Ovary (tissue), 10 donors: ENCODE measurements at places on chromosomes 4 and X. TPM values are rescaled to one million over a fixed set of nuclear protein-coding genes. Genes with fewer than 3 reads are reported as not detected.

GRCh38 chr4:11468901-11469300 is 40.2 kb upstream of the HS3ST1 start:
- H3K27me3 ChIP-seq, result no peaks in the 10 kb centered on the region
- H3K27ac ChIP-seq, result no peak overlapping the region
- H3K4me3 ChIP-seq, result no peak overlapping the region

DNA sequence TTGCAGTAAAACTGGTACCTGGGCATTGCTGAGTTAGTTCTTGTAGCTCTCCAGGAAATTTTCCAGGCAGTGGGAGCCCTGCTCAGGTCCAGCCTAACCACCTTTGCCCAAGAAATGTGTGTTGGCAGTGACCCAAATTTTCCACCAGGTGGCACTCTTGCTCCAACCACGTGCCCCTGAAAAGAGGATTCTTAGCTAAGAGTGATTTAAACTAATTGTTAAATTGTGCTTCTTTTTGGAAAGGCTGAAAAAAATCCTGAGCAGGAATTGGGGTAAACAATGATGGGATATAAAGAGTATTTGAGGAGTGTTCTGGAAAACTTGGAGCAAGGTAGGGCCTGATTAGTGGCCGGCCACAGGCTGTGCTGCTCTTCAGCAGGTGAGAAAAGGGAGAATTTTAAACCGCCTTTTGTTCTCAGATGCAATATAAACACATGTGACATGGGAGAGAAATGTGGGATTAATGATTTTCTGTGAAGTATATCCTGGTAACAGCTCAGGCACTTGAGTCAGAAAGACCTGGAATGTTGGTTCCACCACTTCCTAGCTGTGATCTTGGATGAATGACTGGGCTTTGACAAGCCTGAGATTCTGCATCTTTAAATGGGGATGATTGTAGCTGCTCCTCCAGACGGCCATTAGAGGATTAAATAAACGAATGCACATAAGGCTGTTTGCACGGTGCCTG is 219.6 kb downstream of the PTTG2 start:
- no peak overlapping the region for H3K4me3 ChIP-seq
- H3K27ac ChIP-seq, result no peak overlapping the region
- H3K4me1 ChIP-seq, result peaks cover 4% of the 10 kb centered on the region
- no peaks in the 10 kb centered on the region for H3K27me3 ChIP-seq

DNA sequence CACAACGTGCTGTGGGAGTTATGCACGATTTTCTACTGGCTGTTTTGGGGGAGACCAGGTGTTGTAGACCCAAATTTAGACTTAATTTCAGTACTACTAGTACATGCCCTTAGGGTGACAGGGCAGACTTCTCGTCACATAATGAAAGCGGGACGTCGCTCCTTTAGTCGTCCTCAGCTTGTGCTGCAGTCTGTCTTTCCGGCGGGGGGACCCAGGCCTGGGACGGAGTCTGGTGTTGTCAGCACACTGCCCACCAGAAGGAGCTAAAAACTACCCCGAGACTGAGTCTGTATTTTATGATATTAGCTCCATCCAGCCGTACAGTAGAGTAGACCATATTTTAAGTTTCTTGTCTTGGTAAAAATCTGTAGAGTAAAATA is 35.5 kb downstream of the NOP14 start:
- H3K27ac ChIP-seq, result no peak overlapping the region
- no peaks in the 10 kb centered on the region for H3K27me3 ChIP-seq
- no peaks in the 10 kb centered on the region for H3K4me1 ChIP-seq
- DNase-seq, result no peak
- H3K4me3 ChIP-seq, result no peak overlapping the region
- H3K36me3 ChIP-seq, result no peaks in the 10 kb centered on the region

- DNase-seq, result no peak
- H3K4me1 ChIP-seq, result no peaks in the 10 kb centered on the region
- no peaks in the 10 kb centered on the region for H3K36me3 ChIP-seq
- no peak overlapping the region for H3K4me3 ChIP-seq
- H3K27ac ChIP-seq, result no peak overlapping the region
Observed at GRCh38 chr4:183838987-183839712, 66.0 kb upstream of the STOX2 start.

- H3K4me1 ChIP-seq, result no peaks in the 10 kb centered on the region
- H3K27ac ChIP-seq, result no peak overlapping the region
- no peaks in the 10 kb centered on the region for H3K27me3 ChIP-seq
- DNase-seq, result no peak
- no peak overlapping the region for H3K4me3 ChIP-seq
Observed at GRCh38 chrX:37753384-37753783, 26.5 kb upstream of the CYBB start.

- H3K27ac ChIP-seq, result no peak overlapping the region
- no peaks in the 10 kb centered on the region for H3K27me3 ChIP-seq
- no peak overlapping the region for H3K4me3 ChIP-seq
- DNase-seq, result no peak
- H3K36me3 ChIP-seq, result no peaks in the 10 kb centered on the region
Observed at GRCh38 chrX:44953734-44954502, 80.9 kb downstream of the KDM6A start.

GRCh38 chr4:133484287-133484686 is 335.2 kb downstream of the PCDH10 start:
- no peak overlapping the region for H3K4me3 ChIP-seq
- H3K27ac ChIP-seq, result no peak overlapping the region
- DNase-seq, result no peak

DNA sequence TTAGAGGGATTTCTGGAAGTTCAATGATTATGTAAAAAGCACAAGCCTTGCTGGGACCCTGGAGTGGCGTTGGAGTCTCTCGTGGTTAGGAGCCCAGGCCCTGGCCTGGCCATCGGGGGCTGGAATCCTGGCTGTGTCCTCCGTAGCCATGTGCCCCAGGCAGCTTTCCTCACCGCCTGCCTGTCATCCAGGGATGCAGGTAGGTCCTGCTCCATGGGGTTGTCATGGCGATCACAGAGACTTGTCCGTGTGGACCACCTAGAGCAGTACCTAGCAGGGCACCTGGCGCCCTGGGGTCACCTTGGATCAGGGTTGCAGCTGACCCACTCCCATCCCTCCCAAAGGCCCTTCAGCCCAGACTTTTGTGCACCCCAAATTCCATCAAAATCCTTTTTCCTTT is 30.2 kb upstream of the WFS1 start:
- no peak overlapping the region for H3K27ac ChIP-seq
- H3K36me3 ChIP-seq, result no peaks in the 10 kb centered on the region
- H3K4me1 ChIP-seq, result no peaks in the 10 kb centered on the region
- H3K27me3 ChIP-seq, result no peaks in the 10 kb centered on the region

- peaks cover 3% of the 10 kb centered on the region for H3K4me1 ChIP-seq
- DNase-seq, result no peak
- H3K27ac ChIP-seq, result no peak overlapping the region
- no peak overlapping the region for H3K4me3 ChIP-seq
Observed at GRCh38 chrX:261167-261918, 19.8 kb upstream of the PLCXD1 start.

DNA sequence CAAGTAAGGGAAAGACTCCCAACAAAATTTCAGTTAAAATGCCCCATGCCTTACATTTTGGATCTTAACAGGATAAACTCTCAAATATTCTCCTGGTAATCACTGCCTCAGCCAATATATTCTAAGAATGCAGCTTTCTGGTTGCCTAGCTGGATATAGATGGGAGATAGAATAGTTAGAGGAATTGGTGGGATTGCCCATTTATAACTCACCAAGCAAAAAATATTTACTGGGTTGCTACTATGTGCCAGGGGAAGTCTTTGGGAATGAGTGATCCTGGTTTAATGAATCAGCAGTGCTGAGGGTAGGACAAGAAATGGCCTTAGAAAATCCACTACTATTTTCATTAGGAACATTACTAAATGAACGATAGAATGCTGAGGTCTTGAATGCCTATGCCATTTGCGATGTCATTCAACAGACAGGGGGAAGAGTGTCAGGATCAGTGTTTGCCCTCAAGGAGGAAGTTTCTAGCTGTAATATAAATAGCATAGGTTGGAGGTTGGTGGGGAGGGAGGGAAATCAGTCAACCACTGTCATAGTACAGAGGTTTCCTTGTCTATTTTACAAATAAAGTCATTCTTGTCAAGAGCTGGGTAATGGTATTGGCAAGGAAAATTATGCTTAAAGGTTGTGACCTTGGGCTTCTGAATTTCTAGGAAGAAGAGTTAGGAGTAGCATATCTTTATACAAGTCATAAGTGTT is 63.5 kb downstream of the ENOPH1 start:
- H3K27ac ChIP-seq, result no peak overlapping the region
- H3K4me1 ChIP-seq, result peaks cover 2% of the 10 kb centered on the region
- H3K4me3 ChIP-seq, result no peak overlapping the region
- H3K36me3 ChIP-seq, result no peaks in the 10 kb centered on the region
- no peak for DNase-seq
- H3K27me3 ChIP-seq, result no peaks in the 10 kb centered on the region

- DNase-seq, result no peak
- H3K36me3 ChIP-seq, result no peaks in the 10 kb centered on the region
- no peaks in the 10 kb centered on the region for H3K4me1 ChIP-seq
- no peak overlapping the region for H3K27ac ChIP-seq
- no peaks in the 10 kb centered on the region for H3K27me3 ChIP-seq
Observed at GRCh38 chrX:26889574-26889973, 573.6 kb downstream of the PPP4R3C start.

- no peaks in the 10 kb centered on the region for H3K4me1 ChIP-seq
- no peak overlapping the region for H3K27ac ChIP-seq
- no peaks in the 10 kb centered on the region for H3K27me3 ChIP-seq
- H3K36me3 ChIP-seq, result no peaks in the 10 kb centered on the region
- H3K4me3 ChIP-seq, result no peak overlapping the region
- DNase-seq, result no peak
Observed at GRCh38 chr4:10577018-10577417, 107.5 kb downstream of the CLNK start.

DNA sequence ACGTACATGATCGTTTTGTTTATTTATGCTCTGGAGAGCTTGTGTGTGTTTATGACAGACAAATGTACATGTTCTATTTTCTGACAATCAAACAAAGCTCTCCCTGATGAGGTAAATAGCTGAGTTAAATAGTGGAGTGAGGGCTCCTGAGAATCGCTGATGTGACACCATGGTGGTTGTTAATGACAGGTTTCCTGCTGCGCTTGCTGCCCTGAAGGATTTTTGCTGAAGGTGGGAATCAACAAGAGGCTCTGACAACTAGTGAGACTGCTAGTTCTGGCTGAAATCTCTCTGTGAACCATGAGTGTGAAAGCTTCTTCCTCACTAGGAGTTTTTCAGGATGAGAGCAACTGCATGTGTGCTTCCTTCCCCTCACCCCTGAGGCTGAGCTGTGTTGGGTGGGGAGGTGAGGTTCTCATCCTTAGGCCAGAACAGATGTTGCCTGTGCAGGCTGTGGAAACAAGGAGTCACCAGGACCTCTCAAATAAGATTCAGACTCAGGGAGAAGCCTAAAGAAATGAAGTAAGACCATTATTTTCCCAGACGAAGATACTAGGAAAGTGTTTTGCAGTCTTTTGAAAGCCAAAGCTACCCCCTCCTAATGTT is 173.4 kb upstream of the JADE1 start:
- no peak overlapping the region for H3K4me3 ChIP-seq
- no peaks in the 10 kb centered on the region for H3K27me3 ChIP-seq
- H3K36me3 ChIP-seq, result no peaks in the 10 kb centered on the region
- no peak overlapping the region for H3K27ac ChIP-seq
- peaks cover 3% of the 10 kb centered on the region for H3K4me1 ChIP-seq
- no peak for DNase-seq

GRCh38 chr4:172018358-172018757 is 205.2 kb downstream of the GALNTL6 start:
- no peak overlapping the region for H3K27ac ChIP-seq
- no peaks in the 10 kb centered on the region for H3K36me3 ChIP-seq
- no peaks in the 10 kb centered on the region for H3K4me1 ChIP-seq
- H3K4me3 ChIP-seq, result no peak overlapping the region
- DNase-seq, result no peak

DNA sequence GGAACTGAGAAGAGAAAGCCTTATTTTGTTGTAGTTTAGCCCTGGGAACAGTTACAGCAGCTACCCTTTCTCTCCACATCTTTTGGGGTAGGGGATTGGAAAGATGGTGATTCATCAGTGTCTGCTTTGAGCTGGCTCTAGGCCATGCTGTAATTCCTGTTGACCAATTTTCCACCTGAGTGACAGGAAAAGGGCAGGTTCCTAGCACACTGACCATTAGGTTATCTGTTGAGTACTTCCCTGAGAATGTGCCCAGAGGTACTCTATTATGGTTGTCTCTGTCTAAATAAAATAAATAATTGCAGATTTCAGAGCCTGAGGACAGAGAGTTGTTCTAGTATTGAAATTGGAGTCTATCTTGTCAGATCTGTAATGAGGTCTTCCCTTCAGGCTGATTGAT is 109.0 kb downstream of the ENOX2 start:
- no peaks in the 10 kb centered on the region for H3K36me3 ChIP-seq
- H3K4me3 ChIP-seq, result no peak overlapping the region
- H3K27ac ChIP-seq, result no peak overlapping the region
- no peaks in the 10 kb centered on the region for H3K4me1 ChIP-seq

GRCh38 chr4:150385606-150386005 is 196.3 kb upstream of the MAB21L2 start:
- no peaks in the 10 kb centered on the region for H3K36me3 ChIP-seq
- no peak for DNase-seq
- H3K27me3 ChIP-seq, result no peaks in the 10 kb centered on the region
- no peak overlapping the region for H3K27ac ChIP-seq
- H3K4me1 ChIP-seq, result no peaks in the 10 kb centered on the region

DNA sequence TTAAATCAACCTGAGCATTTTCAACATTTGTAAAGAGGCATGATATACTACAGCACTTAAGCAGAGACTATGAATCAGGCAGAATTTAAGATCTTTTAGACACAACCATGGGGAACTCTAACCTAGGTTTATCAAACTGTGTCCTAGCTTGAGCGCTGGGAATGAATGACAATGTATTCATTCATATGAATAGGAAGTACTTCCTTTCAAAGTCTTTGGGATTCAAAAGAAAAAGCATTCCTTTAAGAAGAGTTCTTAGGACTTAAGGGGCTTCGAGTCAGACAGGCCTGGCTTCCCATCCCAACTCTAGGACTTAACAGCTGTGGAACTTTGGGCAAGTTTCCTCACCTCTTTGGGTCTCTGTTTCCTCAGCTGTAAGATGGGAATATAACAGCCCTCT is 104.6 kb downstream of the ANAPC4 start:
- H3K4me3 ChIP-seq, result no peak overlapping the region
- H3K27me3 ChIP-seq, result no peaks in the 10 kb centered on the region
- H3K36me3 ChIP-seq, result no peaks in the 10 kb centered on the region
- no peak for DNase-seq
- H3K27ac ChIP-seq, result no peak overlapping the region

- no peaks in the 10 kb centered on the region for H3K4me1 ChIP-seq
- no peaks in the 10 kb centered on the region for H3K36me3 ChIP-seq
- no peak for DNase-seq
- H3K27me3 ChIP-seq, result no peaks in the 10 kb centered on the region
- H3K4me3 ChIP-seq, result no peak overlapping the region
Observed at GRCh38 chr4:70239131-70239883, 3.1 kb upstream of the CSN3 start.

XK gene
- 0.60 TPM for total RNA-seq

CC2D2A gene
- 17.5 TPM for total RNA-seq

ERCC6L gene
- total RNA-seq, result 0.38 TPM

AMOT gene
- 20.2 TPM for total RNA-seq

SLC9A7 gene
- total RNA-seq, result 16.2 TPM

CDKL2 gene
- total RNA-seq, result 1.2 TPM

AKAP14 gene
- 1.3 TPM for total RNA-seq
